ENCODE measurements at places on chromosomes 5 and 9.

DNA sequence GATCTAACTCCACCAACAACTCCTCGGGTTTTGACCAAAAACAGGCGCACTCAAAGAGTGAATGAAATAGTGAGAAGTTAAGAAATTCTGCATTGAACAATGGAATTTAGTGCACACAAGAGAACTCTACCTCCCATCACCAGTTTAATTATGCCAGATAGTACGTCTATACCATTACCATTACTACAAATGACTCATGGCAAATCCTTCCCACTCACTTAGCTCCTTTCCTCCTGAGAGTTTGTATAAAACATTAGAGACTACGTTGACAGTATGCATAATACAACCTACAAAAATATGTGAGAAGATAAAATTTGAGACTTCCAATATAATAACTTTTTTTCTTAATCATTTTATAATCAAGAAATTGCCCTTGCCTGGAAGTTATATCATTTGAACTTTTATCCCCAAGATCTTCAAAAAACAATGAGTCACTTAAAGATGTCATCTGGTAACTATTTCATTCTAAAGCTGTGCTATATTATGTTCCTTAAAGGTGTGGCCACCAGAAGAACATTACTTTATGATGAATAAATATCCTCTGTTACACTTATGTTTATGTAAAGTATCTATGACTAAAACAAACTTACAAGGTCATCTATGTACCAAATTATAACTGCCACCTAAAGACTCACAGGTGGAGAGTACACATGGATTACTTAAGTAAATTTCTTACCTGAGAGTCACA, 297.9 kb upstream of the PTGER4 start:
- DNase-seq = no peak

GRCh38 chr5:19880458-19880857, 107.5 kb downstream of the CDH18 start:
- no peak for DNase-seq

- no peak for DNase-seq
These were observed 629.7 kb upstream of the ZNF608 start for GRCh38 chr5:125376059-125376641.

- peak; percentile 15 for DNase-seq
These were observed 191.5 kb upstream of the GNA14 start for GRCh38 chr9:77839459-77840140.

DNA sequence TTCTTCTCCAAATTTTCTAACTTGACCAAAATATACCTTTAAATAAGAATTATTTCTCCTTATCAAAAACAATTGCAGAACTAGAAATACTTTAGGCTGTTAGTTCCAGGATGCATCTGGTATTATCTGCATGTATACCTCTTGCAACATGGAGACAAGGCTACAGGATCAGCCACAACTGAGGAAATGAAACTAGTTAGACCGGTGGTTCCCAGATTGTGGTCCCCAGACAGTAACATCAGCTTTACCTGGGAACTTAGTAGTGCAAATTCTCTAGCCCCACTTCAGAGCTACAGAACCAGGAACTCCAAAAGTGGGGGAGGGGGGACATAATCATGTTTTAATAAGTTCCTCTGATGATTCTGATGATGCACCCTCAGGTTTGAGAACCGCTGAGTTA, 61.6 kb upstream of the C9orf72 start:
- DNase-seq = no peak

DNA sequence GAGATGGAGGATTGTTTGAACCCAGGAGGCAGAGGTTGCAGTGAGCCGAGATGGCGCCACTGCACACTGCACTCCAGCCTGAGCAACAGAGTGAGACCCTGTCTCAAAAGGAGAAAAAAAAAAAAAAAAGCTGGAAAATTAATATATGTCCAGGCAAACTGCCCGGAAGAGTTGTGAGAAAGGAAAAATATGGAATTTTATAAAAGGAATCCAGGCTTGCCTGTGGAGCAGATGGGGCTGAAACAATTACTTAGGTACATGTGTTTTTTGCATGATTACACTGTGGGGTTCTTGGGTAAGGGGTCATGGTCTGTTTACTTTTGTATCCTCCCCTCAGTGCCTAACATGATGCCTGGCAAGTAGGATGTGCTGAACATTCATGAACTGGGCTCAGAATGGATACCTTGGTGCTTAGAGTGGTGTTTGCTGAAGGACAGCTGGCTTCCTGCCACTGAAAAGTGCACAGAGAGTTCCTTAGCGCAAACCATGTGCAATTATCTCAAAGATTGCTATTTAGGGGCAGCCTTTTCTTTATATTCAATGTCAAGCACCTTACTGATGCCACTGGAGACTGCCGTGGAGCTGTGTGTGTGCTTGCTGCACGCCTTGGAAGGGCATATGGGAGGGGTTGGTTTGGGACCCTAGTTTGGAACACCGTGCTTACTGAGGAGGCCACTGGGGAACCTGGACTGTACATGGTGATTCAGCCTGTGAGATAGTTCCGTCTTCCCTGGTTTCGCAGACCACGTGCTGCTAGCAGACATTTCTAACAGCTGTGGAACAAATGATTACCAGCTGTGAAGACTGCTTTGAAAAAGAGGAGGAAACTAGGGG, 78.4 kb downstream of the MAP1B start:
- peak; percentile 86 for DNase-seq

DNA sequence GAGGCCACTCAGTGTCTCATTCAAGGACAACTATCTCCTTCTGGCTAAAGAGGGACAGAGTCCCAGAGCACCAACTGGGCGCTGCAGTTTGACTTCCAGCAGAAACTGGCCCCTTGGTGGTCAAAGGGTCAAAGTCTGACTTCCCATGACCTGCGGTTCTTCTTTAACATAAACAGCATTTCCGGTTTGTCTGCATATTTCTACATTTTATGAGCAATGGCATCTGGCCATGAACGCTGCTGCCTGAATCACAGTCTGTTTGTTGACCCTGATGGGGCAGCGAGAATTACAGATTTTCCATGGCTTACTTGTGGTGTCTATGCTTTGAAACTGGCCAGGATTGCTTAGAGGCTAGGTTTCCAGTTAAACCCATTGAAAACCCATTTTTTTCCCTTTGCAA, 1.3 kb downstream of the TNFSF15 start:
- peak; percentile 20 for DNase-seq

DNA sequence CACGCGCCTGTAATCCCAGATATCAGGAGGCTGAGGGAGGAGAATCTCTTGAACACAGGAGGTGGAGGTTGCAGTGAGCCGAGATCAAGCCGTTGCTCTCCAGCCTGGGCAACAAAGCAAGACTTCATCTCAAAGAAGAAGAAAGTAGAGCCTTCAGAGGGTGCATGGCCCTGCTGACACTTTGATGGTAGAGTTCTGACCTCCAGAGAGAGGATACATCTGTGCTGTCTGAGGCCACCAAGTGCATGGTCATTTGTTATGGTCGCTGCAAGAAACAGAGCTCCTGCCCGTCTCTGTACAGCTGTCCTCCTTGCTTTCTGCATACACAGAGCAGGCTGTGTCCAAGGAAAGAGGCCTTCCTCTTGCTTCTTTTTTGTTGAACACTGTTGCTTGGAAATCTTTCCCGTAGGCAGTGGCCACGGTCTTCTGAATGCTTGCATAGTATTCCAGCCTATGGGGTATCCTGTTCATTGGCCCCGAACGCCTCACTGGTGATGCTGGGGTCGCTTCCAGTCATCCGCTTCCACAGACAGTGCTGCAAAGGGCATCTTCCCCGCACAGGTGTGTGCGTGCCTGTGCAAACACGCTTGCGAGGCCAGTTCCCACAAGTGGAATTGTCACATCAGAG, 36.8 kb upstream of the UNC5A start:
- no peak for DNase-seq

- DNase-seq = no peak
These were observed 19.2 kb downstream of the UBAP1 start for GRCh38 chr9:34197756-34198711.

DNA sequence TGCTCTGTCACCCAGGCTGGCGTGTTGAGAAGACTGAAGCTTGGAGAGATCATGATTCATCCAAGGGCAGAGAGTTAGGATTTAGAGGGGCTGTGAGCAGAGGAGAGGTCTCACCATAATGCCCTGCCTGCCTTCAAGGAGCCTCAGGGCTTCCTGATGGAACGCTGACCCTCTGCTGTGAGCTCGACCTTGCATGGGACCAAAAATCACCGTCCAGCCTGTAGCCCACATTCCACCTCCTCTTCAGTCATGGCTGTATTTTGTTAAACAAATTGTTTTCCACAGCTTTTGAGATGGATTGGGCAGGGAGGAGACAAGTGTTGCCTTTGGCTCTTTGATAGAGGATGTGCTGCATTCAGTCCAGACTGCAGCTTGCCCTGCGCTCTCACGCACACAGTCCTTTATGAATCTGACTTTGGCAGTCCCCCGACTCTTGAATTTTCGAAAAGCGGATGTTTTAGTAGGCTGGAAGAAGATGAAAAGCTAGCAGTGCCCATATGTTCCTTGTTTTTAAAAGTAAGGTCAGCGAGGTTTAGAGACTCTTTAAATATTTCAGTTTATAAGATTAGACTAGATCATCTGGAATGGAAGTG, 79.5 kb downstream of the MVB12B start:
- DNase-seq = no peak
